Progenitor cell of endocrine pancreas (in vitro differentiated cells): ENCODE measurements at places on chromosomes 3 and 15.

- no peak for DNase-seq
Measured at GRCh38 chr3:125146626-125147490, 65.7 kb downstream of the SLC12A8 start.

DNA sequence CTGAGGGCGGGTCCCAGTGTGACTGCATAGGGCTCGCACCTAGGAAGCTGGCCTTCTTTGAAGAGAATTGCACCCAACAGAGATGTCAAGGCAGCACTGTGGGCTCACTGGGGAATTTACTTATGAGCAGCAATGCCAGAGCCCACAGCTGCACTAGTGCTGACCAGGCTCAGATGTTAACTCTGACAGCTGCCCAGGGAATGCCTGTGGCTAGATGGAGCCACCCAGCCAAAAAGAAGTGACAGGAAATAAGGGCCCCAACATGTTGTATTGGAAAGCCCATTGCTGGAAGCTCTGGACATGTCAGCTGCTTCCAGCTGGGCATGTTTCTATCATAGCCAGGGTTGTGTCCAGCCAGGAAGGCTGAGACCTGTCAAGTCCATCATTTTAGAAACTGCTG lies 90.9 kb upstream of the ZNF280D start:
- no peak for DNase-seq

DNA sequence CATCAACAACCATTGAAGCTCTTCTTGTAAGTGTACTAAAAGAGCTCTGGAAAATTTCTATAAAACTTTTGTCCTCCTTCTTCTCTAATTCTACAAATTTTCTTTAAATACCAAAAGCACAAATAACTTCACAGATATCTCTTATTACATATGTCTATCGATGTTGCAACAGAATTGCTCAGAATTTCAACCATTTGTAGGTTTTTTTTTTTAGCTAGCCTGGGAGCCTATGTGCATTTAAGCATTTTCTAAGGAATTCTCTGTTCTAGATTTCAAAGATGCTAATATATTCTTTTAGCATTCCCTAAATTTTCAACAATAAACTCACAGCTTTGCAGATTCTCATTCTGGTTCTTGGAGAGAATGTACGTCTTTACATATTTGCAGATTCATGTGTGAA lies 774.3 kb upstream of the NR2F2 start:
- no peak for DNase-seq

- no peak for DNase-seq
Measured at GRCh38 chr3:59658866-59659265, 609.0 kb upstream of the CFAP20DC start.

DNA sequence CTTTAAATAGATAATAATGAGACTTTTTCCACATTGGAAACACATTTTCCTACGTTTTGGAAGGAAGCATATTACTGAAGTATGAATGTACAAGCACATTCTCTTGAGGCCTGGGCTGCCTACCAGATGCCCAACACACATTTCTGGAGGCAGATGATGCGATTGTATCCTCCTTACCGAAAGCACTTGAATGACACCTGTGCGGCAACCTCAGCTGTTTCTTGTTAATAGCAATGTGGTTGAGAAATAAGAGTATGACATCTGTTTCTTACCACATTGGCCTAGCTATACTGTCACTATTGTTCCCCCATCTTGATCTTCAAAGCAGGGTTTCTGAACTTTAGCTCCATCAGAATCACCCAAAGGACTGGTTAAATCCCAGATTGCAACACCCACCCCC lies 84.8 kb downstream of the ARPP21 start:
- DNase-seq: no peak

- no peak for DNase-seq
Measured at GRCh38 chr3:17070161-17070959, 185.6 kb downstream of the PLCL2 start.

DNA sequence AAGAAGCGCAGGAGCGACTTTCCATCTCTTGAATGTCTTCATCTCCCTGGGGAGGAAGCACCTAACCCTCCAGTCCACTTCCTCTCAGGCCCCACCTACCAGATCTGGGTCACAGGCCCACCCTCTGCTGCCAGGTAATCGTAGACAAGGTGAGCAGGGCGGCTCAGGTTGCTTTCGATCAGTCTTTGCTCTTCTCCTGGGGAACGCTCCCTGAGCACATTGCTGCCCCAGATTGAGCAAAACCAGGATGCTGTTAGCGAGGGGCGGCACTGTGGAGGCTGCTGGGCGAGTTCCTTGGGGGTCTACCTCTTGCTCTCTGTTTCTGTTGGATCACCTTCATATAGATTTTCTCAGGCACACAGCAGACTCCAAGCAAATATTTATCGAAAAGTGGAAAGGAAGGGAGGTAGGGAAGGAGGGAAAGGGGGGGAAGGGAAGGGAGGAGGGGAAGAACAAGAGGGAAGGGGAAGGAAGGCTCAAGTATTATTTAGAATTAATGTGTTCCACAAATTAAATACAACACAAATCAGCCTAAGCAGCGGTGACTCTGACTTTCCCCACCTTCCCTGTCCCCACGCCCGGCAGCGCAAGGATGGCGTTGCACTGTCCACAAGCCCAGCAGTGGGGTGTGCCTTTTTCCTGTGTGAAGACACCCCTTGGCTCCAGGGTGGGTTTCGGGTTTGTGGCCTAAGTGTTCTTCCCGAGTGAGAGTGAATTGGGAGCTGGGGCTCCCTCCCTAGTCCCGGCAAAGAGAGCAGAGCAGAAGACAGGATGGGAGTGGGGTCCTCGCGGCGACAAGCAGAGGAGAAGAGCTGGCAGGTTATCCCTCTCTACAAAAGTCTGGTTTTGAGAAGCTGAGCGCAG lies 6.1 kb upstream of the PCSK6 start:
- no peak for DNase-seq

GRCh38 chr3:53764026-53764775 lies 82.0 kb downstream of the CHDH start:
- DNase-seq: no peak

DNA sequence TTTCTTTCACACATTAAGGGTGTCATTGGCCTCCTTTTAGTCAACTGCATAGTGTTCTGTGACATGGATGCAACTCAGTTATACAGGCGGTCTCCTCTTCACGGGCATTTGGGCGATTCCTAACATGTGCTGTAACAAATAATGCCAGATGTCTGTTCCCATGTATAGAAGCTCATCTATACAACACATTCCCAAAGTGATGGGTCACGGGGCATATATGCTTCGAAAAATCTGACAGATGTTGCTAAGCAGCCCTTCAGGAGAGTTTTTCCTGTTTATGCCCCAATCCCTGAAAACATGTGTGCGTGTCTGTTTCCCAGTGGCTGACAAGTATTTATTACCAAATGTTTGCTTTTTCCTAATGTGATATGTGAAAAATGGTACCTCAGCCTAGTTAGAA lies 25.8 kb downstream of the LRRK1 start:
- DNase-seq: no peak
